Uterus (tissue), 4 donors: ENCODE measurements at places on chromosomes 2 and 18. TPM values are rescaled to one million over a fixed set of nuclear protein-coding genes. Genes with fewer than 3 reads are reported as not detected.
A peak's percentile ranks its signal among the peaks of the same experiment; 100 is the strongest.

DNA sequence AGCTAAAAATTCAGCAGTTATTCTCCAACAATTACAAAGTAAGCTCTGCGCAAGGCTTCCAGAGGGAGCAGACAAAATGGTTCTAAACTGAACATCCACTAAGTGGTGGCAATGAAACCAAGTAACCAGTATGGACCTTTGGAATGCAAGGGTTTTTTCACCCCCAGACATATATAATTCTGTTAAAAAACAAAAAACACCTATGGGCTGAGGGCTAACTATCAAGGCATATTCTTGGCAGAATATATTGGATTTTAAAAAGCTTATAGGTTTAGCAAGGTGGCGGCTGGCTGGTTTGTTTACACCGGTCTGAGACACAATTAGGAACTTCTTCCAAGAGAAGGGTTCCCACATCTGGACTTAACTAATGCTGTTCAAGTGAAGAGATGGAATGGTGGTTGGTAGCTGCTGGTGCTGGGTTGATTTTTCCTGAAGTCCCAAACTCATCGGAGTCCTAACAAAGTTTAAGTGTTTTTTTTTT is 2.8 kb downstream of the ZFP36L2 start:
- no peak for DNase-seq

DNA sequence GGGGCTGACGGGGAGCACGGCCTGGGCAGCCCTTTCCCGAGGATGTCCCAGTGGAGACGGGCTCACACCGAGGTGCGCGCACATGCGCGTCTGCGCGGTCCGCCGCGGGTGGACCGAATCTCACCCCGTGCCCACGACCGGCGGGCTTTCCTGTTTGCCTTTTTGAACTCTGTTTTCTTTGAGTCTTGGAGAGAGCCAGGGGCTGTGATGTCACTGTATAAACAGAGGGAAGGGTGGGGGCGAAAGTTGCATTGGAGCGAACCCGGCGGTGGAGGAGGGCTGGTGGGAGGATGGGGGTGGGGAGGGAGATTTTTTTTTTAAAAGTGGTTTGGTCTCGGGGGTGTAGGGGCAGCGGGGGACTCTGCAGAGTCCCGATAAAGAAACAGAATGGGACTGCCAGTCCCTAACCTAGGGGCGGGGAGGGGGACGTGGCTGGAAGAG is 141.2 kb upstream of the CTAGE1 start:
- peak; percentile 65 for DNase-seq

- no peak for DNase-seq
These were observed 160.2 kb downstream of the GBX2 start for GRCh38 chr2:236008006-236008405.

- peak; percentile 79 for DNase-seq
These were observed 1.1 kb downstream of the CYBRD1 start for GRCh38 chr2:171523088-171524017.

GRCh38 chr2:43452318-43452731 is 143.5 kb downstream of the THADA start:
- no peak for DNase-seq

- DNase-seq: peak; percentile 59
These were observed 58.7 kb upstream of the SP3 start for GRCh38 chr2:174023591-174024523.

- no peak for DNase-seq
These were observed 29.2 kb upstream of the MFF start for GRCh38 chr2:227295806-227296205.

- no peak for DNase-seq
These were observed 1.1 kb upstream of the ATP6V1C2 start for GRCh38 chr2:10720306-10720705.

DNA sequence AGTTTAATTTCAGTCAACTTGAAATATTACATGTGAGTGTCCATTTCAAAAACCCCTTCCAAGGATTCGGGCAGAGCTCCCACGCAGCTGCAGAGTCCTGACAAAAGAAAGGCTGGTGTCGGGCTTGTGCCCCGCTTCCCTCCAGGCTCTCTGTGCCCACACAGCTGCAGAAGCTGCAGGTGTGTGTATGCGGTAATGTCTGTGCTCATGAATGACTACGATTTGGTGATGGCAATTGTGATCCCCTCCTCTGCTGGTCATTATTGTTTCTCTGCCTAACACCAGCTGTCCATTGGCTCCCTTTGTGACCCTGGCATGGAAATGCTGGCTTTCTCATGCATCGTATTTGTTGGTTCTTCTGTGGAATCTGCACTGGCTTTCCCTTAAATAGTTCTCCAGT is 224.8 kb downstream of the NUP35 start:
- no peak for DNase-seq

GRCh38 chr2:96897491-96898134 is 27.7 kb upstream of the SEMA4C start:
- peak; percentile 44 for DNase-seq

DNA sequence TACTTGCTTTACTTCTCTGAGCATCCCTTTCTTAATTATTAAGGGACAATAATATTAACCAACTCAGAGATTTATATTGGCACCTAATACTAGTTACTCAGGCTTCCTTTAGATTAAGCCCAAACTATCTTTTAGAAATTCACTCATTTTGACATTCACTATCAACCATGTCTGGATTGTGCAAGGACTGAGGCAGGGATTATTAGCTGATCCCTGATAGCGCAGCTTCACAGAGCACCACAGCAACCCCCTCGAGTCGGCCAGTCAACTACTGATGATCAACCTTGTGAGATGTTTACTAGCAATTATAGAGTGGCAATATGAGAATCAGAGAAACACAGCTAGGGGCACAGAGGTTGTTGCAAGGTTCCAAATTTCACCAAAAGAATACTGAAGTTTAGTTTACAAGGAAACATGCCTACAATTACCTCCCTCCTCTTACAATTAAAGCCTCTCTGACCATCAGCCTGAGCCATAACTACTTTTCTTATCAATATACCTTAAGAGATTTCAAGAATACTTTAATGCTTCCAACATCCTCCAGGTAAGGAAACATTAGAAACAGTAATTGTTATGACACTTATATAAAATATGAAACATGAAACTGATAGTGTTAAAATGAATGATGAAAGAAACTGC is 191.6 kb downstream of the TCF4 start:
- DNase-seq: no peak

DNA sequence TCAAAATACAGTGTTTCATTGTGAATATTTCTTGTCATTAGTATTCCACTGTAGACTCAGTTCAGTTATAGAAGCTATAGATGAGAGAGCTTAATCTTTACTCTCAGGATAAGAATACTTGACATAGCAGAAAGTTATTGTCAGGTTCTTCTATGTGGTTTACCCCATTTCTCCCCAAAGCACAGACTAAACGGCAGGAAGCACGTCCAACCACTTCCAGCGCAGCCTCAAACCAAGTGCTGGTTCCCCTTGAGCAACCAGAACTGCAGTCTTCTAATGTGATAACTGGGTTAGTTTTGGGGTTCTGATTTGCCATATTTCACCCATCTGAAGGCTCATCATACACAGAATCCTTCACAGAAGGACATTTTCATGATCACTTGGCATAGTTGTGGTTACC is 324.7 kb downstream of the SLC8A1 start:
- DNase-seq: no peak

DNA sequence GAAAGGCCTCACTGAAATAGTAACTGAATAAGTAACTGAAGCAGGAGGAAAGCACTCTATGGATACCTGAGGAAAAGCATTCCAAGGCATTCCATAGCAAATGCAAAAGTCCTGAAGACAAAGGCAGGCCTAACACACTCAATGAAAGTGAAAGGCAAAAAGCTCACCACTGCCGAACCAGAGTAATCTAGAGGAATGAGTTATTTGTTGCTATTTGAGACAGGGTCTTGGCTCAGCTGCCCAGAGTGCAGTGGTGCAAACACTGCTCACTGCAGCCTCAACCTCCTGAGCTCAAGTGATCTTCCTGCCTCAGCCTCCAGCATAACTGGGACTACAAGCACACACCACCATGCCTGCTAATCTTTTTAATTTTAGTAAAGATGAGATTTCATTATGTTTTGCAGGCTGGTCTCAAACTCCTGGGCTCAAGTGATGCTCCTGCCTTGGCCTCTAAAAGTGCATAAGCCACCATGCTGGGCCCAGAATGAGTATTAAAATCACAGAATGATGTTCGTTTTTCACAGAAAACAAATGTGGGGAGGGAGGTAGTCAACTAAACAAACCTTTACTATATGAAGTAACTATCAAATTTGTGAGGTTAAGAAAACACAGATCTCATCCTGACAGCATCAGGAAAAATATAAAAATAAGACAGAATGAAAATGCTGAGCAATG is 17.9 kb downstream of the PIAS2 start:
- no peak for DNase-seq

DNA sequence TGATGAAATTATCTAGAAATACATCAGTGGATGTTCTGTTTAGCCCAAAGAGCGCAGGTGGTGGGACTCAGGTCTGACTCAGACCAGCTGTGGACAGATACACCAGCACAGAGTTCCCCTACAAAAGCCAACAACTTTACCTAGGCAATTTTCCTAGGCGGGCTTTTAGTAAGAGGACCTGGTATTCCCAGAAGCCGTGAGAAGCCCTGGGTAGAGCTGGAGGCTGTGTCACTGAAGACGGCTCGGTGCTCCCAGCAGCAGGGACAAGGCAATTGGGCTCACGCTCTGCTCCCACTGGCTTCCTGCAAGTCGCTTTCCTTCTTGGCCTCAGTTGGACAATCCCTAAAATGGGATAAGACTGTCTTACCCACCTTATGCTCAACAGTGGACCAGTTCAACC is 41.1 kb downstream of the TPO start:
- no peak for DNase-seq

GRCh38 chr18:11741505-11742145 is 52.6 kb downstream of the GNAL start:
- no peak for DNase-seq

GRCh38 chr18:75248426-75249174 is 38.0 kb downstream of the TSHZ1 start:
- no peak for DNase-seq

GRCh38 chr2:28661589-28662001 is 90.0 kb upstream of the PPP1CB start:
- DNase-seq: peak; percentile 92

- peak; percentile 35 for DNase-seq
These were observed 635 bp upstream of the ADRA2B start for GRCh38 chr2:96116879-96117533.

GRCh38 chr2:64104933-64105332 is 39.3 kb downstream of the PELI1 start:
- DNase-seq: no peak

DNA sequence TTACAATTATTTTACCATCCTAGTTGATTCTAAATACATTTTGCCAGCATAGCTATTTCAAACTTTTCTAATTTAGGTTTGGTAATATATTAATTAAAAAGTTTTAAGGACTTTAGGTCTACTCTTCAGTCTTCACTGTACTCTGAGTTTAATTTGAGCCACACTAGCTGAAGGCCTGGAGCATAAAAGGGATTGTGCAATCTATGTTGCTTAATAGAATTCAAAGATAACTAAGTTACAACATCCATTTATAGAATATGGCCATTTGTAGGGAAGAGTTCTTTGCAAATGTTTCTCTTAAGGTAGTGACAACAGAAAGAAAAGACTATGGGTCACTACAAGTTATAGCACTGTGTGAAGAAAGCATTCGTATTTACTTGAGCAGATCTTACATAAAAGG is 702.2 kb upstream of the NRXN1 start:
- DNase-seq: no peak

GRCh38 chr18:34562252-34562870 is 147.7 kb upstream of the DTNA start:
- no peak for DNase-seq

DNA sequence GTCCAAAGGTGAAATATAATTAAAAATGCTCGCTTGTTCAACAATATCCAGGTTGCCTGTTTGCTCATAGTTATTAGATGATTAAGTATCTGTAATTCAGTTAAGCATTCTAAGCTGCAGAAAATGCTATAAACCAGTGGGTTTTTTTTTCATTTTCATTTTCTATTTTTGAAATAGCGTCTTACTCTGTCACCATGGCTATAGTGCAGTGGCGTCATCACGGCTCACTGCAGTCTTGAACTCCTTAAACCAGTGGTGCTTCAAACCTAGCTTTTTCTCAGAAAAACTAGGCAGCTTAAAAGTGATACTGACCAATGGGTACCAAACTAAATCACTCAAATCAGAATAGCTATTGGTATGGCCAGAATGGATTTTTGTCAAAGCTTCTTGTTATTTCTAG is 925.2 kb downstream of the TSN start:
- no peak for DNase-seq

DNA sequence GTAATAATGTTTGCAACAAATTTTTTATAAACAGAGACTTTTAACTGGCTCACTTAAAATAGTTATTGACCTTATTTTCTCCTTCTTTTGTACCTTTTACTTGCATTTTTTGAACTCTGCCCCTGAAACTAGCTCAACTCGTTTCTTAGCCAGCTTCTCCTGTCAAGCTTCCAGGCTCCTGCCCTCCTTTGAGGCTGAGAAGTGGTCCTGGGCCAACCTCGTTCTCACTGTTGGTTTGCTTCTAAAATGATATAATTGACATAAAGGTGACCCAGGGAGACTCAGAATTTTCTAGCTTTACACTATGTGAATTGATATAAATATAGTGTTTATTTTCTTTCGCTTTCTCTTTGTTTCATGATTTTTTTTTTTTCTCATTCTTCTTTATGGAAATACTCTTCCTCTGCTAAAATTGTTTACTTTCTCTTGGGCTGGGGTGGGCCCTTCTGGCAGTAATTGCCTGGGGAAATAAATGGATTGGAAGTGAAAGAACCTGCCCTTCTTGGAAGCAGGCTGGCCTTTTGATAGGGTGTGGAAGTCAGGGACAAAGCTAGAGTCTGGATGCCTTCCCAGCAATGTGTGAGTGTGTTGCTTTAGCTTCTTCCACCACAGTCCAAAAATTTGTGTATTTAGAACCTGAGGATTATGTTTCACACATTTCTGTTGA is 30.7 kb downstream of the GPD2 start:
- DNase-seq: peak; percentile 30

DNA sequence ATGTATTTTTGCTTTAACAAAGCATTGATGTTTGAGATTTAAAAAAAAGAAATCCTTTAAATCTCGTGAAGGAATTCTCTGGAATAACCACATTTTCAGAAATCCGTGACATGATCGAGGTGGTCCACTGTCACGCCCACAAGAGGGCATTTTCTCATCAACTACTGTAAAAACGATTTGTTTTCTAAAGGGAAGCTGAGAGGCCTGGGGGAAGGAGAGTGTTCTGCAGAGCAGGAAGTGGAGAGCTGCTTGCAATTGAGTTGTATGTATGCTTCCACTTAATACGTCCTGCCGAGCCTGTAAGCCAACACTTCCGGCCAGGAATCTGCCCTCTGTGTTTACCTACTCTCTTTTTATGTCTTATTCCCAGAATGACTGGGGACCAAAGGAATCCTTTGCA is 19.4 kb downstream of the KLHL29 start:
- no peak for DNase-seq

The ATOH8 gene
- 73.7 TPM for total RNA-seq

The ALLC gene
- not detected for total RNA-seq

The IL18R1 gene
- total RNA-seq: 4.8 TPM

The TUBA3E gene
- not detected for total RNA-seq

The COL3A1 gene
- total RNA-seq: 113 TPM

The PPM1B gene
- total RNA-seq: 60.1 TPM

The BZW1 gene
- 175 TPM for total RNA-seq

The MEP1B gene
- not detected for total RNA-seq

The CXCR1 gene
- total RNA-seq: 0.18 TPM

The KCNF1 gene
- total RNA-seq: not detected

The FOXI3 gene
- total RNA-seq: 0.14 TPM

The ACADL gene
- total RNA-seq: 12.6 TPM

The PJVK gene
- 9.4 TPM for total RNA-seq

The MAP3K19 gene
- total RNA-seq: 0.40 TPM

The PPP1R7 gene
- 30.2 TPM for total RNA-seq

The C2orf72 gene
- total RNA-seq: 0.55 TPM
